ENCODE measurements at places on chromosomes 11 and 22.

DNA sequence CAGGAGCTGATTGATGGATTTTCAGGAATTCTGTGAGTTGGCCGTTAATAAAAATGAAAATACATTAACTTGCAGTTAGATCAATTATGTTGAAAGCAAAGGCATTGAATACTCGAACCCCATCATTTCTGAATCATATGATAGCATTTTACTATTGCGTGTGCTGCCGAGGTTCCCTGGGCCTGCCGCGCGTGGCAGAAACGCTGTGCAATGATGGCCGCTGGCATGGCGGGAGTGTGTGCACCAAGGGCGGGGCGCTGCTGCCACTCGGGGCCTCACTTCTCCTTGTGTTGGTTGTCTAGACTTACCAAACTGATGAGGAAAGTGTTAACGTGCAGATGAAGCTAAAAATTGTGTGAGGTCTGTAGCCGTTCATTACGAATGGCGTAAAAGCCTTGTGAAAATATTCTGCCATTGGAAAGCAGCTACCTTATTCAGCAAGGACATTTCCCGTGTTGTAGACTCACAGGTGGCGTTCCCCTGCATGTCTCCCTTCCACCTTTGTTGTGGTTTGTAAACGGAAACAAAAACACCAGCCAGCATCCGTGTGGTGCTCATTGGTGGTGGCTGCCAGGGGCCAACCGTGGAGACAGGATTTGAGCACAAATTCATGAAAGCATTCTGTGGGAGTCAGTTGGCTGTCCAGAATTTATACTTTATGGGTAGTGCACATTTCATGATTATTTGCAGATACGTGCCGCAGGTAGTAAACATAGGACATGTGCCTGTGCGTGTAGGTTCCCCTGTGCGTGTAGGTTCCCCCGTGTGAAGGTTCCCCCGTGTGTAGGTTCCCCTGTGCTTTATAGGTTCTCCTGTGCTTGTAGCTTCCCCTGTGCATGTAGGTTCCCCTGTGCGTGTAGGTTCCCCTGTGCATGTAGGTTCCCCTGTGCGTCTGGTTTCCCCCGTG lies 5.9 kb upstream of the GRAMD4 start:
- no peak for DNase-seq

DNA sequence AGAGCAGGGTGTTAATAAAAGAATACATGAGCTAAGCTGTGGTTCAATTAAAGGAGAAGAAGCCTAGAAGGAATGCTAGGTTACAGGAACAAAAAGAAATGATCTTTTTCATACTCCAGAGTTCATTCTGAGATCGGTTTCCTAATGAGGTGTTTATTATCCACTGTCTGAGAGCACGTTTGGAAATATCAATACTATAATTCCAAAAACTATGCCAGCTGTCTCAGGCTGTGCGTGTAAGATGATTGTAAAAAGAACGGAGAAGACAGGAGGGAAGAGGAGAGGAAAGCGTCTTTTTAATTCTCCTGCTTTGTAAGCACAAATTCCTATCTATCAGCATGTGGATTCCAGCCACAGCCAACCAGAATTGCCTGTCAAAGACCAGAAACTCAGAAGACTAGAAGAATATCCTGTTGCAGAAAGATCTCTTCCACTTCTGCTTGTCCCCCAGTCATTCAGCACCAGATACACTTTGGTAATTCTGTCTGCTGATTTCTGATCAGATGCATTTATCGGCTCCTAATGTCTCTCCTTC lies 25.7 kb downstream of the APOL5 start:
- no peak for DNase-seq

DNA sequence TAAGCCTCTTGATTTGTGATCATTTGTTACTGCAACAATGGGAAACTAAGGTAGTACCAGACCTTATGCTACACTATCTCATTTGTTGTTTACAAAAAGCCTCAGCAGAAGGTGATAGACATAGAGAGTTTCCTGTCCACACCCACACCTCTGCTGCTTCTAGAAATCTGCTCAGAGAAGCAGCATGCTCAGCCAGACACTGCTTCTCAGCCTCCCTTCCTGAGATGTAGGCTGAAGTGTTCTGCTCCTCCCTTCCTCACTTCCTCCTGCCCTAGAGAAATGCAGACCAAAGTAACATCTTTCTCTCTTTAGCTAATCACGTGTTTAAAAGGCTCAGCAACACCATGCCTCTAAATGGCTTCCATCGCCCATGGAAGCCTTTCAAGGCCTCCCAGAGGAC lies 88.4 kb downstream of the SLC1A2 start:
- no peak for DNase-seq

- DNase-seq = no peak
Observed at GRCh38 chr22:23090457-23090835, 20.1 kb downstream of the GNAZ start.

DNA sequence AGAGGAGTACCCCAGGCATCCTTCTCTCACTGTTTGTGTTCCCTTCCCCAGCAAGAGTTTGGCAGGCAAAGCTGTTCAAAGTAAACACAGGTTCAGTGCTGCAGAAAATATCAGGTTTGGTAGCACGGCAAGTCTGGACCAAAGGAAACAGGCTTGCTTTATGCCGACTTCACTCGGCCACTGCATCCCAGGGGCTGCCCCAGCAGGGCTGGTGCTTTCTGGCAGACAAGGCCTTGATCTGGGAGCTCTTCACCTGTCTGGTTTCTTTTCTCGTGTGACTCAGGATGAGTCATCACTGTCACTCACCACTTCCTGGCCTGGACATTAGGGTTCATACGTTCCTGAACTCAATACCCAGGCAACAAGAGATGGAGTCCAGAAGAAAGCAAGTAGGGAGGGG lies 52.6 kb upstream of the NAV2 start:
- no peak for DNase-seq

GRCh38 chr11:43872995-43873394 lies 7.6 kb upstream of the ALKBH3 start:
- no peak for DNase-seq

DNA sequence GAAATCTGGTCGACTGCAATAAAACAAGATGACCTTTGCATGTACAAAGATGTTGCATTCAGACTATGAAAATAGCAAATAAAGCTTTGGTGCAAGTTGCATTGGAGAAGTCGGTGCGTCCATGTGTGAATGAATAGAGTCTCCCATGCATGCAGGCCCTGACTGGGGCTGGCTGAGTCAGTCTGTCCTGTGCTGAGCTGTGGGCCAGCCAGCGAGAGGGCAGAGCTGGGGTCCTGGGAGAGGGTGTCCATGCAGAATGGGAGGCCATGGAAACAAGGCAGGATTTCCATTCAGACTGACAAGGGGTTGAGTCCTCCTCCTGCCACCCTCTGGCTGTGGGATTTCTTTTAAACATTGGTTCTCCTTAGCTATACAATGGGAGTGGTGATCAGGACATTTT lies 2.3 kb upstream of the CRYBB3 start:
- no peak for DNase-seq

GRCh38 chr11:16780146-16780545 lies 41.7 kb downstream of the C11orf58 start:
- no peak for DNase-seq

- DNase-seq = no peak
Observed at GRCh38 chr22:46418827-46419226, 83.3 kb downstream of the TRMU start.

DNA sequence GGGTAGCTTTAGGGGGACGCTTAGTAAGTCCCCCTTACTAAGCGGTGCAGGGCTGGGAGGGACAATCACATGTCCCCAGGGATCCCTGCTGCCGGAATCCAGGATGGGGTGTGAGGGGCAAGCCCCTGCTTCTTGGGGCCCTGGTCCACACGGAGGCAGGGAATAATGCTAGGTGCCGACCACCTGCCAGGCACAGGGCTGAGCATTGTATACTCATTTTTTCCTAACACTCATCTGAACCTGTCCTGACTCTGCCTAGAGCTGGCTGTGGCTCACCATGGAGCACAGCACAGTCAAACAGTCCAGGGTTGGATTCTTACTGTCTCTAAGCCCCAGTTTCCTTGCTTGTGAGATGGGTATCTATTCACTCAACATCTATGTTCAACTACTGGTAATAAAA lies 1.4 kb upstream of the LTBP3 start:
- DNase-seq = no peak

GRCh38 chr22:19341500-19341899 lies 50.0 kb upstream of the CLTCL1 start:
- DNase-seq = no peak

DNA sequence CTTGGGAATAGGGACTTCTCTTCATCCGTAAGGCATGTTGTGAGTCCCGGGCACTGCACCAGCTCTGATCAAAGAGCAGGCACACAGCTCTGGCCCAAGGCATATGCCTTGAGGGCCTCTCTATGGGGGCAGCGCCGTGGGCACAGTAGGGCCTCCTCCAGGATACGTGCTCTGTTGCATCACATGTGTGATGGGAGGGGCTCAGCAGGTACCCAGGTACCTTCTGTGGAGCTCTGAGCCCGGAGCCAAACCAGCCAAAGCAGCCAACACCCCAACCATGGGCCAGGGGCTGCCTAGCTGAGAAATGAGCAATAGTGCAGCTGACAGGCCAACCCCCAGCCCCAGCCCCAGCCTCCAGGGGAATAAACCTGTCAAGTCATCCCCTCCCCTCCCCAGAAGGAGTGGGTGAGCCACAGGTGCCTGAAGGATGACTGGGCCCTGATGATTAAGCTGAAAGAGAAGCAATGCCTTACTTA lies 79.7 kb upstream of the SHISAL1 start:
- no peak for DNase-seq

DNA sequence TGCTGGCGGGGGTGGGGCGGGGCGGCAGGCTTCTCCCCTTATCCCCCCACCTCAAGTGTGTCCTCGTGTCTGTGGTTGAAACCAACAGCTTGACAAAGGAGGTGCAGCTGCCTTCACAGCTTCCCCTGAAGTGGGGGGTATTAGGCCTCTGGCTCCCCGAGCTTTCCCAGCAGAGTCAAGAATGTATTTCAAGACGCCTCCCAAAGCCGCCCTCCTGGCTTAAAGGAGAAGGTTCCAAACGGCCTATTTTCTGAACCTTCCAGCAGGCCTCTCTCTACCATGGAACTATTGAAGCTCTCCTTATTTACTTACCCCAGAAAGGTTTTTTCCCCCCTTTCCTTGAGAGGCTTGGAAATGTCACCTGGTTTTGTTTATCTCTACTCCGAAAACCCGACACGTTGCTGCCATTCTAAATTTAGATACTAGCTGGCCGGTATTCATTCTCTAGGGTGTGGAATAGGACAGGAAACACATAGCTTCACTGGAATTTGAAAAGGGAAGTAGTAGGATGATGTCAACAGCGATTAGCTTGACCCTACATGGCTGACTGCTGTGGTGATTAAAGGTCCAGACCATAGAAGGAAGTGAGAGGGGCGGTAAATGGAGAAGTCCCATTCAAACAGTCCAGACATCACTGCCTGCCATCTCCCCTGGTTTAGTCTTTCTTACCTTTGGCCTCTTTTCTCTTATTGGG lies 671 bp upstream of the PICALM start:
- DNase-seq = peak; percentile 71

- no peak for DNase-seq
Observed at GRCh38 chr22:48948575-48949170, 879.0 kb downstream of the BRD1 start.

GRCh38 chr11:130528298-130529261 lies 80.1 kb downstream of the ADAMTS15 start:
- no peak for DNase-seq

Data from NCI-H2029 treated with DMSO at 0.1 percent for 48 hours (cell line).